ENCODE measurements at places on chromosomes 11 and 22.
A peak's percentile ranks its signal among the peaks of the same experiment; 100 is the strongest.

- no peak for DNase-seq
These were observed 3.8 kb downstream of the INPPL1 start for GRCh38 chr11:72228229-72228843.

GRCh38 chr22:20021196-20022181 lies 579 bp downstream of the TANGO2 start:
- DNase-seq, result peak; percentile 86

- DNase-seq, result no peak
These were observed 42.3 kb downstream of the OSBPL5 start for GRCh38 chr11:3122775-3123201.

DNA sequence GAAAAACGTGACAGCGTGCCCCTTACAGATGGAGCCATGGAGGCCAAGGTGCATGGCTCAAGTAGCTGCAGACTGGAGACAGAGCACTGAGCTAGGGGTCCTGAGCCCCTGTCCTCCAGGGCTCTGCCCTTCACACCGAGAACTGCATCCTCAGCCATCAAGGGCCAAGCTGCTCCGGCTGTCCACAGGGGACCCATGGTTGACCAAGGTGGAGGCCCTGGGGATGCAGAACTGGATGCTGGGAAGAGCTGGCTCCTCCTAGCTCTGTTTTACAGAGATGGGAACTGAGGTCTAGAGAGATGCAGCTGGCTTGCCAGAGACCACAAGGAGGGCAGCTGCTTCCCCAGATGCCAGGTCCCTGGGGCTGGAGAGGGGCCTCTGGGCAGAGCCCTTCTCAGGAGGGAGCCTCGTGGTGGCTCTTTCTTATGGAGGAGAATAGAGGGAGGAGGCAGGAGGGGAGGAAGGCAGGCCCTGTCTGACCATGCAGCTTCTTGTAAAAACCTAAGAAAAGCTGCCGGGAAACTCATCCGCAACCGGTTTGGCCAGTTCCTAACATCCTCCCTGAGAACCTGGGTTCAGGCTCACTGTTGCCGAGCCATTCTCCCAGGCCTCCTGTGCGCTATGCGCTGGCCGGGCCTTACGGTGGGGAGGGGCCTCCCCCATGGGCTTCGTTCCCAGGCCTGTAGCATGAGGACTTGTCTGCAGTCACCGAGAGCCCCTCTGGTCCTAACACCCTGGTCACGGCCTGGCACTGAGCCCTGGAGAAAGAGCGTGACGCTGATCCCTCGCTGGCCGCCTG lies 80.6 kb downstream of the WNT7B start:
- DNase-seq, result no peak

DNA sequence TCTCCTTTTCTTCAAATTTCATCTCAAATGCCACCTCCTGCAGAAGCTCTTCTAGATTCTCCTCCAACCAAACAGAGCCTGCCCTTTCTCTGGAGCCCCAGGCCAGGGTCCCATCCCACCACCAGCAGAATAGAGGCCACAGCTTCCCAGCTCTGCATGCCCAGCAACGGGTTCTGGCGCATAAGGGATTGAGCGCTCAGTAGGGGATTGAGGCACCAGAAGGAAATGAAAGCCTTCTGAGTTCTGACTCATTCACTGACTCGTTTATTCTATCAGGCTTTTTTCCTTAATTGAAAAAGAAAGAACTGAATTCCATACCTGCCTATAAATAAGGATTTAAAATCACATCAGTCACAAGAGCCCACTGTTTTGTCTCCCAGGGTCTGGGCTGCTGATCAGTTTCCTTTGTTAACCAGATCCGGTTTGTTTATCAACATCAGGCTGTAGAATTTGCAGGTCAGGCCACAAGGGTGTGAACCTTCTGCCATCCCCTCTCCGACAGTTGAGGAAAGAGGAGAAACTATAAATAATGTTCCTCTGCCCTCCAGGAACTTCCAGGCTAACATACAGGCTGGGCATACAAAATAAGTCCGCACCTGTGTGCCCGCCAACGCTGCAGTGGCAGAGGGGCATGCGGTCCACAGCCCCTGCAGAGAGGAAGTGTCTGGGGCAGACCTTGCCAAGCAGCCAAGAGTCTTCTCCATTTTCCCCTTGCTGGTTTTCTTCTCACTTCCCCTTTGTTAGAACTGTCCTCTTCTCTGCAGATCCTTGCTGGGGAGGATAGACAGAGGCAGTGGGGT lies 63.5 kb upstream of the PRDM11 start:
- DNase-seq, result no peak

DNA sequence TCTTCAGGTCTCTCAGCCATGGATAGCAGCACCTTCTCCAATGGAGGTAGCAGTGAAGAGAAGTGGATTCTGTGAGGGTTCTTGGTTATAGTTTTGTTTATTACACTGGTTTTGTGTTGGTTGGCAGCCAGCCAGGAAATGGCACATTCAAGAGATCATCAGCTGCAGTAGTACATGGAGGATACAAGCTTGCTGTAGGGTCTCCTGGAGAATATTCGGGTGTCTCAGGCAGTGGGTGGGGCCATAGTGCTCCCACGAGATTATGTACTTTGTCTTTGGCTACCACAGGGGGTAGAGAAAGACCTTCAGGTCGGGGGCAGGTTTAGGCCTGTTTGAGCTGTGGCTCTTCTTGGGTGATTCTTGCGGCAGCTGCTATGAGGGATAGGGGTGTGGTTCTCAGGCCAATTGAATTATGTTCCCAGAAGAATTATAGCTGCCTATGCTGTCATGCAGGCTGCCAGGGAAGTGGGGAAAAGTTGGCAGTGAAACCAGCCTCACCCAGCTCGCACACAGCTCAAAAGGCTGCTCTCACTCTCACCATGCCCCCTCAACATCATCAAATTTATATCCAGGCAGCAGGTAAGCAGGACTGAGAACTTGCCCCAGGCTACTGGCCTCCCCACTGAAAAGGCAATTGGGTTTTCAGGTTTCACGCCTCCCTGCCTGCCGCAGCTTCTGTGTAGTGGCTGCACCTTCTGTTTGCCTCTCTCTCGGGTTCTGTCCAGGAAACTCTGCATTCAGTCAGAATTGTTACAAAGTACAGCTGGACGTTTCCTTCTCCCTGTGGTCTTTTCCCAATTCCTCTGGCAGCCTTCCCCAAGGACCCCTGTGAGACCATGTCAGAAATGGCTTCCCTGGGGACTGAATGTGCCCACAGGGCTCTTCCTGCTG lies 435.5 kb downstream of the LUZP2 start:
- DNase-seq, result no peak

GRCh38 chr11:10514202-10514601 lies 26.8 kb downstream of the RNF141 start:
- DNase-seq, result no peak

DNA sequence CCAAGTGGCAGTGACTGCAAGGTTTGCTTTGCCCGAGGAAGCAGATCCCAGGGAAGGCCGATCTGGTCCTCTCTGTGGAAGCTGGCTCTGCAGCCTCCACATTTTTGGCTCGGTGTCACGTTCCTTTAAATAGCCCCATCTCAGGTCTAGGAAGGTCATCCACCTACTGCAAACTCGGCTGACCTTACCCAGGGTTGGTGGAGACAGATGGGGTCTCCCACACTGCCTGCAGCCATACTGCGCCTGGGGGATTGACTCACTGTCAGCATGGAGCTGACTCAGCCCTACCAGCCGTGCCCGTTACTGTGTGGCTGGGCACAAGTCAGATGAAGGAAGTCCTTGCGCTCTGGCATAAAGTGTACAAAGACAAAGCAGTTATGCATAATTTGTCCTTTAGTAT lies 16.9 kb downstream of the CDPF1 start:
- peak; percentile 29 for DNase-seq

- no peak for DNase-seq
These were observed 82.2 kb downstream of the TRAF6 start for GRCh38 chr11:36427876-36428275.

DNA sequence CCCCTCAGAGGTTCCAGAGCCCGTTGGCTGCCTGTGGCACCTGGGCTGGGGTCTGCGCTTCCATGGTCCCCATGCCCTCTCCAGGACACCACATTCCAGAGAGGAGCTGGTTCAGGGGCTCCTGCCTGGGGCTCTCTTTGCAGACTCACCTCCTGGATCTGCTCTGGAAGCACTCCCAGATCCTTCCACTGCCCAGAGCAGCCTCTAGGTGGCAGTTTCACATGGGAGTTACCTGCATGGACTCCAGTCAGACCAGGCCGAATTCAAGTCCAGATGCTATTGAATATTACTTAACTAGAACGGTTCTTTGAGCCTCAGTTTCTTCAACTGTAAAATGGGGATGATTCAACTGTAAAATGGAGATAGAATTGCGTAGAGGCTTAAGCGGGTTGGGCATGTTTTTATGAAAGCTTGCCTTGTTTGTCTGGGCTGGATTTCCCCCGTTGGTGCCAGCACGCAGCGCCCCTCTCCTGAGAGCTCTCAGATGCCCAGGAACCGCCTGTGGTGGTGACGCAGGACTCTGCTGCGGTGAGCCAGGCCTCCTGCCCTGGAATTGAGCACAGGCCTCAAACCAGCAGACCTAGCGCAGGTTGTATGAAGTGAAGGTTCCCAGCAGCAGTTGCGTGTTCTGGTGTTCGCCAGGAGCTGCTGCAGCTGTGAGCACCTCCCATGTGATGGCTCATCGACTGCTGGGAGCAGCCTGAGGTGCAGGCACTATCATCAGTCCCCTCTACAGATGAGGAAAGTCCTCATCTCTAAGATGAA lies 44.2 kb downstream of the LMO1 start:
- no peak for DNase-seq

GRCh38 chr11:71211631-71212030 lies 40.7 kb downstream of the SHANK2 start:
- DNase-seq, result no peak

GRCh38 chr11:12200991-12201985 lies 90.9 kb downstream of the MICAL2 start:
- no peak for DNase-seq

GRCh38 chr22:35995348-35995747 lies 33.3 kb downstream of the RBFOX2 start:
- no peak for DNase-seq

- DNase-seq, result no peak
These were observed 89.8 kb downstream of the PLEKHA7 start for GRCh38 chr11:16924462-16924825.

GRCh38 chr11:102614485-102614884 lies 10.6 kb downstream of the MMP20 start:
- DNase-seq, result no peak

GRCh38 chr11:119673052-119673758 lies 55.8 kb downstream of the NECTIN1 start:
- DNase-seq, result no peak

GRCh38 chr22:36409911-36410756 lies 22.4 kb upstream of the MYH9 start:
- peak; percentile 75 for DNase-seq

- no peak for DNase-seq
These were observed 41.1 kb downstream of the BMAL1 start for GRCh38 chr11:13318498-13319295.

GRCh38 chr11:113572136-113572735 lies 97.0 kb upstream of the DRD2 start:
- DNase-seq, result no peak

- no peak for DNase-seq
These were observed 24.8 kb downstream of the TPST2 start for GRCh38 chr22:26565181-26565580.

DNA sequence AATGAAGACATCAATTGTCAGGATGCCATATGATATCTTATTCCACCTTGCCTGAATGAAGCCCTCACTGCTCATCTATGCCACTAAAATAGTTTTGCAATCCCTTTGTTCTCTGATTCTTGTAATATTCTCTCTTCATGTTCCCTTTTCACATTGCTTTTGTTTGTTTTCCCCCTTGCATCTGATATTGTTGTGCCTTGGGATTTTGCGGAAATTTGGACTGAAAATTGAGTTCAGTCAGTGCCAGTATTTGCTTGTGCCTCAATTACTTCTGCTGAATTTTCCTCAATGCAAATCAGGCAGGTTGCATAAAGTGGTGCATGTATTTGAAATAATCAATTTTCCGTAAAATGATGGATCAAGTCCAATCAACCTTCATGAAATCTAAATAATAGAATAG lies 98.3 kb downstream of the PAX6 start:
- DNase-seq, result no peak

DNA sequence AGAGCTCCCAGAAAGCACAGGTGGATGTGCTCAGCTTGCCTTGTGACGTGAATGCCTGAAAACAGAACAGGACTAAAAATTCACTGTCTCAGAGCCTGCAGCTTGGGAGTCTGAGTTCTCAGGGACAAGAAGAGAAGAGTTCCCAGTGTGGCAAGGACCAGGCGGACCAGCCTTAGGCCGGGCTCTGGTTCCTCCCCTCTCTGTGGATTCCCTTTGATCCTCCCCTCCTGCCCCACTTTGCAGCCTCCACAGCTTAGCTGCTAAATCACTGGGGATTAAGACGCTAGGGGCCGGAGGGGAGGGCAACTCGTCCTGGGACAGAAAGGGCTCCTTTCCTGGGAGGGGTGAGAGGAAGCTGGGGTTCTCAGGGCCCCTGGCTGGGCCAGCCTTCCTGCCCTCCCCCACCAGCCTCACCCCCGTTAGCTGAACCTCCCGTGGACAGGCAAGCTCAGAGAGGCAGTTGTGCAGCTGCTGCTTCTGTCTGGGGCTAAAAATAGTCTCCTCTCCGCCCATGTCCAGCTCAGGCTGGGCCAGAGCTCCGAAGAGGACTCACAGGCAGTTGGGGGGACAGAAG lies 29.9 kb upstream of the JAM3 start:
- DNase-seq, result no peak
